ENCODE measurements at places on chromosomes 12 and 14.

DNA sequence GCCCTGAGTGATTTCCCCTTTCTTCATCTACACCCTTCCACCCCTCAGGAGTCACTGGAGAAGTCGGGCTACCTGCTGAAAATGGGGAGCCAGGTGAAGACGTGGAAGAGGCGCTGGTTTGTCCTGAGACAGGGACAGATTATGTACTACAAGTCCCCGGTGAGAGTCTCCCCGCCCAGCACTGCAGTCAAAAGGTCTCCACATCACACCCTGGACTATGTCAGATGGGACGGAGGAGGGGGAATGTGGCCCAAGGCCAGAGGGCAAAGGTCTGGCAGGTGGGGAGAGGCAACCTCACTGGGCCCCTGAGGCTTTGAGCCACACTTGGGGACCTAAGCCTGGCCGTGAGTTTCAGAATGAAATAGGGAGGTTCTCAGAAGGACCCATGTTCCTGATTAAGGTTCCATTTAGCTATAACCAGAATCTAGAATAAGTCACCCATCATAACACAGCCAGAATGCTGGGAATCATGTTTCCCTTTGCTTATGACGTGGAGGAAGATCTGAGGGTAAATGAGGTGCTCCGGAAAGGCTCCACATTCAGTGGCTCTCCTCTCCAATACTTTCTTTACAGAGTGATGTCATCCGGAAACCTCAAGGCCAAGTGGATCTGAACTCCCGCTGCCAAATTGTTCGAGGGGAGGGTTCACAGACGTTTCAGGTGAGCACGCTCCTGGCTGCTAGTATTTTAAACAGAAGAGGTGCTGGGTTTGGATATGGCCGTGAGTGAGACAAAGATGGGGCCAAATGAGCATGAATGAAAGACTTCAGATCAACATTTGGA is 26.6 kb downstream of the PIGH start:
- DNase-seq: no peak

- DNase-seq: no peak
Measured at GRCh38 chr14:91229005-91229382, 15.5 kb downstream of the GPR68 start.

DNA sequence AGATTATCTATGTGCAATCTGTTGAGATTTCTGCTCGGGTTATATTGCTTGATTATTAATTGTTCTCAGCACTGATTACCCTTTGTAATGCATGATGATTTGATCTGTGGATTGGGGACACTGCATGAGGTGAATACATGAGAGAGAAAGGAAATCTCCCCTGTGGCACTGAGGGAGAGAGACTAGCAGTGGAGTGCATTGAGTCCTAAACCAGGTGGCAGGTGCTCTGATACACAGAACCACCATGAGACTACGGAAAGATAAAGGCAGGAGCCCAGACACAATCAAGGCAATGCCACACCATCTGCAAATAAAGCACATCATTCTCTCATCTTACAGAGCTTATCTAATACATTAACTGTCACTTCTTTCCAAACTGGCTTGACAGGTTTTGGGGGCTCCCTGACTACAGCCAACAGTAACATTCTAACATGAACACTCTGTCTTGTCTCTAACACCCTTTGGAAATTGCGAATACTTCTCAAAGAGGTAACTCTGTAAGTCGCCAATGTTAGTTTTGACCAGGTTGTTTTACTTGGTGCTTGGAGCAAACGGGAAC is 37.6 kb upstream of the TSPAN8 start:
- no peak for DNase-seq

DNA sequence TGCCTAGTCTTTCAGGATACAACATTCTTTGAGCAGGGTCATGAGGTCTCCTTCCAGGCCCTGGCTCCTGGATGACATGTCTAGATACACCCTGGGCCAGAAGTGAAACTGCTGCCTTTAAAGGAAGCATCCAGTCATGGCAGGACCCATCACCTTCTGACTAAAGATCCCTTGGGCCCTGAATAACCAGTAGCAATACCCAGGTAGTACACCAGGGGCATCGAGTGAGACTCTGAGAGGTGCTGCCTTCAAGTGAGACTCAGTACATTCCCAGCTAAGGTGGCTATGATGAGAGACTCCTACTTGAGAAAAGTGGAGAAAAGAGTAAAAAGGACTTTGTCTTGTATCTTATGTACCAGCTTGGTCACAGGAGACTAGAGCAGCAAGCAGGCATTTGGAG is 23.5 kb downstream of the OR6C68 start:
- no peak for DNase-seq

DNA sequence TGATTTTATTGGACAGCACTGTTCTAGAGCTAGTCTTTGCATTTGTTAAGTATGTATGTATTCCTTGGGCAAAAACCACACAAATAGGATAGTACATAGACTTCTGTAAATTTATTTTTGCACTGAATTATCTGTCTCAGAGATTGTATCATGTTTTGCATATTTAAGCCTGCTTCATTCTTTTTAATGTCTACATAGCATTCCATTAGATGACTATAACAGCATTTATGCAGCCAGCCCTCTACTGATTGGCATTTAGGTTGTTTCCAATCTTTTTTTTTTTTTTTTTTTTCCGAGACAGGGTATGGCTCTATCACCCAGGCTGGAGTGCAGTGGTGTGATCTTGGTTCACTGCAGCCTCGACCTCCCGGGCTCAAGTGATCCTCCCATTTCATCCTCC is 34.5 kb downstream of the SYNDIG1L start:
- no peak for DNase-seq

- DNase-seq: no peak
Measured at GRCh38 chr12:45273717-45274271, 57.9 kb downstream of the ANO6 start.

DNA sequence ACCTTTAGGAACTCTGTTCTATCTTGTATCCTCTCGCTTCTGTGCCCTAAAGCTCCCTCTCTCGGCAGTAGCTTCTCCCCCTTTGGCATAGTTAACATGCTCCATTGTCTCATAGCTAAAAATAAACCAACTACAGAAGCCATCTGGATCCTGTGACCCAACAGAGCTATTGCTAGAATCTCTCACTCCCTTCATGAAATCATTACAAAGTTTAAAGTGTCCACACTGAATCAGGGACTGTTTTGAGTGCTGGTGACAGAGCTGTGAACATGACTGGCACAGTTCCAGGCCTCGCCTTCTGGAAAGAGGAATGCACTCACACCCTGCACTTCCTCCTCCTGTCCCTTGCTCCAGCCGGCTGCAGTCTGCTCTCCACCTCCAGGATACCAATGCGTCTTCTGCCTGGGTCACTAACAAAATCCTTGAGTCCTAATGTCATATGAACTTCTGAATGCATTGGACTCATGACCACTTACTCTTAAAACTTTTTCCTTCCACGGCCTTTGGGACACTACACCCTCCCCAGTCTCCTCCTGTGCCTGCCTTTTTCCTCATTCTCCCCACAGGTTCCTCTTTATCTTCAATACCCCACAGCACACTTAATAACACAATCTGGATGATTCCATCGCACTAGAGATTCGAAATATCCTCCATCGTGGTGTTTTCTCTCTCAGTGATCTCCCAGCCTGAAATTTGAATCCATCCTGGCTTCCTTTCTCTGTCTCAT is 13.2 kb downstream of the PLBD1 start:
- no peak for DNase-seq

DNA sequence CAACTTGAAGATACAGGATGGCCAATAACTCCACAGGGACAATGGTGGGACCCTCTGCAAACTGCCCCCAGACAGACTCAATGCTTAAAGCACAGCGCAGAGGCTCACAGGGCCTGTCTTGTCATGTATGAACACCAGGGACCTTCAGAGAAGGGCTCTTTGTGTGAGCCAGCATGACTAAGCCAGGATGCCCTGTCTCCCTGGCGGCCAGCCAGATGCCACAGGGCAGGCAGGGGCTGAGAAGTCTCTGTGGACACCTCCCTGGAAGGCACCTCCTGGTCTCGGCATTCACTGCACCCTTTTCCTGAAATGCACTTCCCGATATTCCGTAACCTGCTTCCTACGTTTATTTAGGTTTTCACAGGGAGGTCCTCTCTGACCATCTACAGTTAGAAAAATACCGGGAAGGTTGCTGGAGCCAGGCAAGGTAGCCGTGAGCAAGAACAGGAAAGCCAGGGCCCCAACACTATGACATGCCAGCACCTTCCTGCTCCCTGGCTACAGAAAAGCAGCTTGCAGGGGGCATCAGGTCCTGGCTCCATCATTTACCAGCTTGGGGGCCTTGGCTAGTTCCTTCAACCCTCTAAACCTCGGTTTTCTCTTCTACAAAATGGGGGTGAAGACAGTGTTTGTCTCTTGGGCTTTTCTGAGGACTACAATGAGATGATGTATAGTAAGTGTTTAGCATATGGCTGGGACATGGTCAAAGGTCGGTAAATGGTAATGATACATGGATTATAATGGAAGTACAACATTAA is 65.0 kb downstream of the PITPNM2 start:
- no peak for DNase-seq

- no peak for DNase-seq
Measured at GRCh38 chr14:77491056-77491455, 7.6 kb downstream of the ISM2 start.

Measured in stimulated activated CD8-positive, alpha-beta memory T cell treated with anti-CD3 and anti-CD28 coated beads, Interleukin-15, amount 100 ng/mL, for 48 hours (primary cell).